ENCODE measurements at places on chromosomes 7 and 10.

DNA sequence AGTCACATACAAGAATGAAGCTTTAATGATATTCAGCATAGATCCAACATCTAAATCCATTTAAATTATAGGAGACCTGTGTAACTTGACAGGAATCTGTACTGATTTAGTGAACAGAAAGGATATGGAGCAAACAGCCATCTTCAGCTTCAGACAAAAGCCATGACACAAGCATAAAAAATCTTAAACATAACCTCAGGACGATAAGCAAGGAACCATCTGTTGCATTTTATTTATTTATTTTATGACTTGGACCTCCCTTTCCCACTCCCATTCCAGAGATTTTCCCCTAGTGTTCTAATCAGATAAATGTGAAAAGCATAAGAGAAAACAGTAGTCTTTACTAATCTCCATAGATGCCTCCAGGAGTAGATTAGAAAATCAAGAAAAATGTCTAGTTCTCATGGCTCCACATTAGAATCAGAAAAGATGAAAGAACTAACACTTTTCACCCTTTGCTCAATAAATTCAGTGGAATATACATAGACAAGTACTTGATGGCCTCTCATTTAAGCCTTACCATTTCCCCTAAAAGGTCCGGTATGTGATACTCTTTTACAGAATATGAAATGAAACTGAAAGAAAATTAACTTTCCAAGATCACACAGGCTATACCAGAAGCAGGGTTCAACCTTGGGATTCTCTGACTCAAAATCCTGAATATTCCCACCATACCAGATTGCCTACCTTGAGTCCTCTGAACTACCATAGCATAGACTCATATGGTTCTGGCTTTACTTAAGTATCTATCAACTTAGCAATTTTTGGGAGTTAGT is 15.2 kb downstream of the CACNA2D1 start:
- DNase-seq: no peak

GRCh38 chr7:7478569-7478968 is 57.1 kb downstream of the COL28A1 start:
- DNase-seq: no peak

DNA sequence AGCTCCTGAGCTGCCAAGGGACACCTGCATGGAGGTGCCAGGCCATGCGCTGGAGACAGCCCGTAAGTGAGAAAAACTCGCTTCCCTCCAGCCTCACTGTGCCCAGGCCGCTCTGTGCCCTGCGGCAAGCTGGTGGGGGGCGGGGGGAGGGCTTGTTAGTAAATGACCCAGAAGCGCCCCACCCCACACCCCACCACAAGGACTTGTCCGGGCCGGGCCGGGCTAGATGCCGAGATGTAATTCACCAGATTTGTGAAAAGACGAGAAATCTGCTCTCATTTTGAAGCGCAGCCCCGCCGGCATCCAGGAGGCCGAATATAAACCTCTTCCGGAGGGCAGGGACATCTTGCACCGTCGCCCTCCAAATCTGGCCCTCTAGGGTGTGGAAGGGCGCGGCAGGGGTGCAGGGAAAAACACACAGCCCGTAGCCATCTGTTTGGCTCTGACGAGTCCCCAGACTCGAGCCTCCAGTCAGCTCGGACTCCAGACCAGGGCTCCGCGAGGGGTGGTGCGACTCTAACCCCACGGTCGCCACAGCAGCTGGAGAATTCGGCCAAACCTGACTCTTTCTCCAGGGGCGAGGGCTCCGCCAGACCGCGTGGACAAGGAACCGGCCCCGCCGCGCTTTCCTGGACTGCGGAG is 14.8 kb downstream of the TLX1 start:
- DNase-seq: no peak

DNA sequence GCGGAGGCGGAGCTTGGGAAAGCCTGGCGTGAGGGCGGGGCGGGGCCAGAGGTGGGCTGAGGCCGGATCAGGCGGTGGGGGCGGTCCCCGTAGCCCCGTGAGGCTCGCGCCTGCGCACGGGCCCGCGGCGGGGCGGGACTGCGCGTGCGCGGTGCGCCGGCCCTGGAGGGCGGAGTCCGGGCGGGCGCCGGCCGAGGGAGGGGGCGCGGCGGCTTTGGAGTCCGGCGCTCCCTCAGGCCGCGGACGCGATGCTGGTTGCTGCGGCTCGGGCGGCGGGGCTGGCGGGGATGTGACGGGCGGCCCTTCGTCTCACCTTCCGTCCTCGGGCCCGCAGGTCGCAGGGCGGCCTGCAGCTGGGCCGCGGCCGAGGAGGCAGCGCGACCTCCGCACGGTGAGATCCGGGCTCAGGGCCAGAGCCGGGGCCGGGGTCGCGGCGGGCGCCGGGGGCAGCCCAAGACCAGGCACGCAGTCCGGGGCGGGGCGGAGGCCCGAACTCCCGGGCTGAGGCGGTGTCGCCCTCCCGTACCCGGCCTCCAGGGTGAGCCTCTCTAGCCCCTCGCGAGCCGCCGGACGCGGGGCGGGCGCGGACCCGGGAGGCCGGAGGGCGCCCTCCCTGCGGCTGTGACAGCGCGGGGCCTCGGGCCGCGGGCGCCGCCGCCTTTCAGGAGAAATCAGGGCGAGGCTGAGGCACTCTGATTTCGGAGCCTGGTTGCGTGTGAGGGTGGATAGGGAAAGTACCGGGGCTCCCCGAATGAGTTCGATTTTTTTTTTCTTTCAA is at the start of gene CCSER2:
Gene CCSER2, plus strand, starts transcription at position 172 of the 778 bp plus-strand sequence. CDS start 42,464 bp downstream, outside the sequence.
- peak; percentile 99 for DNase-seq

- DNase-seq: no peak
These were observed 73.4 kb downstream of the LYZL2 start for GRCh38 chr10:30556189-30556588.

GRCh38 chr7:112790586-112791003 is 402 bp upstream of the TMEM168 start:
- DNase-seq: no peak

GRCh38 chr10:20091698-20092097 is 275.5 kb downstream of the PLXDC2 start:
- no peak for DNase-seq

DNA sequence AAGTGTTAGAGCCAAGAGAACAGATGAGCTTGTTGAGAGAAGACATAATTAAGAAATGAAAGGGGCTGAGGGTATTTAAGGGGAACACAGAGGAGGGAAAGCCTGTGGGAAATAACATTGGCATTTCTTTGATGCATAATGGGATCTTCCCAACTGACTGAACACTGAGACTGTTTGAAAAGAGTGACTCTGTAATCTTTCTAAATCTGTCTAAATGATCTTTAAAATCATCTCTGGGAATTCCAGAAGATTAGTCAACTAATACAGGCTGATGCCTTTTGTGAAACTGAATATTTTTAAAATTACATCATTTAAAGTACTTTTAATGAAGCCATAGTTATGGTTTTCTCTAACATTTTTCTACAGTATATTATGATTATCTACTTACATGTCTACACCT is 17.4 kb upstream of the SLC35G1 start:
- DNase-seq: no peak

DNA sequence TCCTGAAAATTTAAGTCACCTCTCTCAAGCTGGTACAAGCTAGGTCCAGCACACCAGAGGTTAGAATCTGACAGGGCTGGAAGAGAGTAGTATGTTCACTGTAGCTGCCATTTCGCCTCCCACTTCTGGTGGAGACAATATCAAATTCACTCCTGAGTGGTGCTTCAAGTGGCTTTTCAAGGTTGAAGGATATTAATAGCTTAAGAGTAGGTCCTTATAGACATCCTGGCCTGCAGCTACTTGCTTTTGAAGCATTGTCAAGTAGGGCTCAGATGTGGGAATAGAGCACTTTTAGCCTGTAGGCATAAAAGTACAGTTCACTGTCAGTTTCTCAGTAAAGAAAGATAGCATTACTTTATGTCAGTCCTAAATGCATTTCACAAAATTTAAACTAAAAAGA is 270.5 kb upstream of the PLPP4 start:
- DNase-seq: no peak

DNA sequence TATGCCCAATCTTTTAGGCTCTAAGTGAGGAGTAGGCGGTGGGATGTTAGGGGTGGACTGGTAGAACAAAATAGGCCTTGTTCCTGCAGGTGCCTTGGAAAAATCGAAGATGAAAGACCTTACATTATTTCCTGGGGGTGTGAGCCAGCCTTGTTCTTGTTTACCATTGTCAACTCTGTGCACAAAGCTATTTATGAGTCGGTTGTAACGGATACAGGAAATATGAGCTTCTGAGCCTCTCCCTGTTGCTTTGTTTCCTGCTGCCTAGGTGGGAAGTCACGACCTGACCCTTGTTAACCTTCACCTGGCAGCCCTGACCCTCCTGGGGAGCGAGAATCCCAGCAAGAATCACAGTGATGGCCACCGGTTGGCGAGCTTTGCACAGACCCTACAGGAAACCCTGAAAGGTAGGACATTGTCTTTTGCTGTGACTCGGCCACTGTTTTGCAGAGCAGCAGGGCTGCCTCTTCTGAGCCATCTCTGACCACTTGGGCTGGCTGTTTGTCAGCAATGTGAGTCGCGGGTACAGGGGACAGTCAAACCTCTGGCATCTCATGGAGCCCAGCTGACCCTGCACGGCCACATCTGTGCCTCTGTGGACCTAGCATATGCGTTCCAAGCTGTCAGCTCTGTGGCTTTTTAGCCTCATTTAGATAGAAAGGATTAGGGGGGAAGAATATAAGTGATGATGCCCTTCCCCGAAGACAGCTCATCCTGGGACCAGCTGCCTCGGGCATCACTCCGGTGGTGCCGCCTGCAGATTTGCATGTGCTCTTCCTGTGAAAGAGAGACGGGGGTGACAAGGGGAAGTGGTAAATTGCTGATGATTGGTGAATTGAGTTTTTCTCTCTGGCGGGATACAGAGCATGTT is 102.1 kb upstream of the ANLN start:
- no peak for DNase-seq

DNA sequence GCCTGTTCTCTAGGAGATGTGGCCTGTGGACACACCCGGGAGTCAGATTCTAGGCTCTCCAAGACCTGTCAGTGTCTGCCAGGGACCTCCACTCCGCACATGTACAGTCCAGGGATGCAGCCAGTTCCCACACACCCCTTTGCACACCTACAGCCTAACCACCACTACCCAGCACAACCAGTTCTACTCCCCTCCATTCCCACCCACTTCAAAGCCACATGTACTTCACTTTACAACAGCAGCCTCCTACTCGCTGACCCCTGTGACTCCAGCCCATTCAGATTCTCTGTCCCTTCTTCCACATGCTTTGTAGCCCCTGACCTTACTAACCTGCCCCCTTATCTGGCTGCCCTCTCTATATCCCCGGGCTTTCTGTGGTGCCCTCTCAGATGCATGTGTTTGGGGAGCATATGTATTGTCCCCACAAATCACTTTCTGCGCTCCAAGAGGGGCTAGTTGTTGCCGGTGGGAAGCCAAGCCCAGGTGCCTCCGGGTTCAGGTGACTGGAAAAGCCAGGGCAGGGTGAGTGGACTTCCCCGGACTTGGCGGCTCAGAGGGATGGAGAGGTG is 7.2 kb downstream of the LBX1 start:
- no peak for DNase-seq

DNA sequence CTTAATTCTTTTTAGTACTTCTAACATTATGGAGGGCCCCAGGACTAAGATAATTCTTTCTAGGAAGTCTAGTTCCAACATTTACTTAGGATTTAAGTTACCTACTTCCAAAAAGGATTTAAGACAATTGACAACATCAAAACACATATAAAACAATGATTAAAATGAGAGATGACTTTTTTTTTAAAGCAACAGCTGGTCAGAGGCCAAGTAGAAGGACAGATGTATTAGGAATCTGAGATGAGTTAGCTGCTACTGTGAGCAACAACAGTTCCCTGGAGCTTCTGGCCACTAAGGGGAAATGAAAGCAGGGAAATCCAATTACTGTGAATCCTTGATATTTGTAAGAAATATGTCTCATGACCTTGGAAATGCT is 222.3 kb downstream of the PHTF2 start:
- DNase-seq: no peak

- DNase-seq: no peak
These were observed 13.3 kb downstream of the ZRANB1 start for GRCh38 chr10:124955243-124955642.

DNA sequence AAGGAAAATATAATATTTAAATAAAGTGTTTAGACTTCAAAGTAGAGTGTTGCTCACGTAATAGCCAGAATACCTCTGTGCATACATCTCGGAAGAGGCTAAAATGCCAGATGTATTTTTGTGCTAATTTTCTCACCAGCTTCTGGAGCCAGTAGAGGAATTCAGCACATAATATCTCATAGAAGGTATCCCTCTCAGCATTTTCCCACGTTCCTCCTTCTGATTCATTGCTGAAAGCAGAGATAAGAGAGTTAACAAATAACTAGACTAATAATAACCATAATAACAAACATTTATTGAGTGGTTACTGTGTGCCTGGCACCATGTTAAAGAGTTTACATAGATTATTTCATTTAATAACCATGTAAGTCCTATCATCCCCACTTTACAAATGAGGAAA is 123.6 kb downstream of the VTI1A start:
- no peak for DNase-seq

GRCh38 chr7:102098986-102099385 is 187.7 kb upstream of the SH2B2 start:
- DNase-seq: no peak

- no peak for DNase-seq
These were observed 118.4 kb downstream of the SEMA3A start for GRCh38 chr7:84076219-84076618.

DNA sequence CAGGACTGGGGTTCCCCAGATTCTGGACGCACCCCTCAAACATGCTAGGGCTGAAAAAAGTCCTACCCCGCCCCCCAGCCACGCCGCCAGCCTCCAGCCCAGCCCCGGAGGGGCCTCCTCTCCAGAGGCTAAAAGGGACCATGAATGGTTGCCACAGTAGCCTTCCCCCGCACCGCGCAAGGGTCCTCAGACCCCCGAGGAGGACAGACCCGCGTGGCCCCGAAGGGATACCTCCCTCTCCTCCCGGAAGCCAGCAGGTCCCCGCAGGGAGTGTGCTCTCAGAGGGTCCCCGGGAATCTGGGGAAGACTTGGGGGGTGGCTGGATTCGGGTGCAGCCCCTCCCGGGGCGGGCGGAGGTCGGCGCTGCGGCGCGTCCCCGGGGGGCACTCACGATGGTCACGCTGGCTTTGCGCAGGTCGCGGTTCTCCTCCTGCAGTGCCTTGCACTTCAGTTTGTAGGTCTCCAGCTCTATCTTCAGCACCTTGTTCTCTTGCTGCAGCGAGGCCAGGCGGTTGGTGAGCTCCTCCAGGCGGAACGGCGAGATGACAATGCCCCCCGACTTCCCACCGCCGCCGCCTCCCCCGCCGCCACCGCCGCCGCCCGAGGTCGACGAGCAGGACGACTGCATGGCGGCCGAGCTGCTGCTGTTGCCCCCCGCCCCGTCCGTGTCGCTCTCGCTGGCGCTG is 482 bp downstream of the CCDC6 start:
- peak; percentile 52 for DNase-seq

DNA sequence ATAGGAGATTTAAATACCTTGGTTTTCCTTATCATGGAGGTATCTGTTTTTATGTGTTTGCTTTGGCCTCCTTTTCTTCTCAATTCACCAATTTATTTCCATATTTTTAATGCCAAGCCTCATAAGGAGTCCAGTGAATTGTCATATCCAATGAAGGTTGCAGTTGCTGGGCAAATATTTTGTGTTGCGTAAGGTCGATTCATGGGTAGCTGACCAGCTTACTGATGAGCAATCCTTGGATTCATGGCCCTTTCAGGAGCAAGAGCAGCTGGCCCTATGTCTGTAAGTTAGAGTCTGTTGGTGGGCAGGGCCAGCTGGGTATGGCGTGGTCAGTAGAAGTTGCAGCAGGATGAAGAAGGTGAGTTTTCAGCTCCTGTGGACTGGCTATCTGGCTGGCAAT is 182.9 kb downstream of the PFKFB3 start:
- DNase-seq: no peak

Measured in lower lobe of right lung (tissue), 2 donors.